Ureter (tissue), 1 donor: ENCODE measurements at places on chromosomes 4 and X.

- DNase-seq = no peak
Observed at GRCh38 chrX:48794340-48794910, 7.4 kb upstream of the HDAC6 start.

GRCh38 chrX:41630091-41630490 lies 58.7 kb upstream of the GPR34 start:
- no peak for DNase-seq

GRCh38 chr4:165606465-165607205 lies 227.8 kb downstream of the CPE start:
- DNase-seq = no peak

- DNase-seq = no peak
Observed at GRCh38 chr4:128168701-128169100, 107.6 kb downstream of the LARP1B start.

GRCh38 chr4:8192748-8193738 lies 6.0 kb upstream of the SH3TC1 start:
- peak; percentile 78 for DNase-seq

GRCh38 chr4:124872659-124873058 lies 160.1 kb upstream of the ANKRD50 start:
- no peak for DNase-seq

- no peak for DNase-seq
Observed at GRCh38 chrX:21638311-21638710, 19.8 kb downstream of the KLHL34 start.
